DND-41 (cell line): ENCODE measurements at places on chromosomes 1 and 21.

- no peak for DNase-seq
Observed at GRCh38 chr1:94438692-94439276, 20.6 kb downstream of the ABCD3 start.

DNA sequence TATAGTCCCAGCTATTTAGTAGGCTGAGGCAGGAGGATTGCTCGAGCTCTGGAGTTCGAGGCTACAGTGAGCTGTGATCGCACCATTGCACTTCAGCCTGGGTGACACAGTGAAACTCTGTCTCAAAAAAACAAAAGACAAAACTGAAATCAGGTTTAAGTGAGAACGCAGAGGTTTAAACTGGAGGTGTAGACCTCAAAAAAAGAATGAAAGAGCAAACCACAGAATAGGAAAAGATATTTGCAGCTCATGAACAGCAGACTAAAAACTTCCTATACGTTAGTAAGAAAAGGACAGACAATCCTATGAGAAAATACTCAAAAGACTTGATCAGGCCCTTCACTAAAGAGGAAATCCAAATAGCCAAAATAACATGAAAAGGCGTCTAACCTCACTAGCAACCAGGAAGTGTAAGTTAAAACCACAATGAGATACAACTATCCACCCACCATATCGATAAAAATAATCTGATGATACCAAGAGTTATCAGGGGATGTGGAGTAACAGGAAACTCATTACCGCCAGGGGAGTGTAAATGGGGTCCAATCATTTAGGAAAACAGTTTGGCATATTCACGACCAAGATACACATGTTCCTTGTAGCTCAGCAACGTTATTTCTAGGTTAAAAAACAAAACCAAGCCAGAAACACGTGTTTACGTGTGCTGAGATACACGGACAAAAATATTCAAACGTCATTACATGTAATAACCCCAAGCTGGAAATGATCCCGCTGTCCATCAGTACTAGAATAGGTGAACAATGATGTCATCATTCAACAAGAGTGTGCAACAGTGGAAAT is 9.8 kb downstream of the TNFRSF9 start:
- DNase-seq = no peak

- no peak for DNase-seq
Observed at GRCh38 chr1:29708796-29709703, 472.7 kb downstream of the PTPRU start.

DNA sequence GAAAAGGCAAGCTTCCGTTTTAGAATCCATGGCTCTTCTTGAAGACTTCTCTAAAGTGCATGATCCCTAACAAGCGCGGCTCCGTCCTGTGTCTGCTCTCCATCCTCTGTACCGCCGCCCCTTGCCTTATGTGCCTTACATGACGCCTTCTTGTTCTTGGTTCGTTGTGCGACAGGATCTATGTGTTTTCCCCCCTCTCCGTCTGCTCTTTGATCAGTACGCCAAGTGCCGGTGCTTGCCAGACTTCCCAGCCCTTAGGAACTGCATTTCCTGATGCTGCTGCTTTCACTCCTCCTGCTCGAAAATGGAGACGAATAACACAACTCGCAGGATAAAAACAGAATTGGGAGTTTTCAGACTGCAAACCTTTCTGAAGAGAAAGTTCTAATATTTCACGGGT is 13.1 kb downstream of the NDUFV3 start:
- DNase-seq = no peak

DNA sequence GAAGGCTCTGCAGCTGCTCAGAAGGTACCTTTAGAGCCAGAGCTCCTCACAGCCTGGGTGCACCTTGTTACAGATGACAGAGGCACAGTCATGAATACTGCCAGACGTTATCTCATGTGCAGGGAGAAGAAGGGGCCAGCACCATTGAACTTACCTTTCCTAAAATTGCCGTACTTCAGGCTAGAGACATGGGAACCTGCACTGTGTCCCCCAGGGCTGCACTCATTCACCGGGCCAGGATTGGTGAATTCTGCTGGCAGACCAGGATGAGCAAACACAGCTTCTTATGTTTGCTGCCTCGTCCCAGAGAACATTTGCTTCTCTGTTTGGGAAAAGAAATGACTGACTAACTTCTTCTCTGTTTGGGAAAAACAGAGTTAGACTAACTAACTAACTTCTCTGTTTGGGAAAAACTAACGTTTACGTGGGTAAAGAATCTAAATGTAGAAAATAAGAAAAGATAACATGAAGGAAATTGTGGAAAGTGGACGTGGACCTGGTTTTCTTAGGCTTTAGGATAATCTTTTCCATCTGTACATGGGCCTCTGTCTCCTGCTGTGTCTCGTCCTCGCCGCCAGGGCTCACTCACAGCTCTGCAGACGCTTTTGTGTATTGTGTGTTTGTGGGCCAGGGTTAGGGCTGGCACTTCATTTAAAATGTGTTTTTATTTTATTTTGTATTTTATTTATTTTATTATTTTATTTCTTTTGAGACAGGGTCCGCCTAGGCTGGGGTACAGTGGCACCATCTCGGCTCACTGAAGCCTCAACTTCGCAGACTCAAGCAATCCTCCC is 9.9 kb downstream of the OBSCN start:
- no peak for DNase-seq

DNA sequence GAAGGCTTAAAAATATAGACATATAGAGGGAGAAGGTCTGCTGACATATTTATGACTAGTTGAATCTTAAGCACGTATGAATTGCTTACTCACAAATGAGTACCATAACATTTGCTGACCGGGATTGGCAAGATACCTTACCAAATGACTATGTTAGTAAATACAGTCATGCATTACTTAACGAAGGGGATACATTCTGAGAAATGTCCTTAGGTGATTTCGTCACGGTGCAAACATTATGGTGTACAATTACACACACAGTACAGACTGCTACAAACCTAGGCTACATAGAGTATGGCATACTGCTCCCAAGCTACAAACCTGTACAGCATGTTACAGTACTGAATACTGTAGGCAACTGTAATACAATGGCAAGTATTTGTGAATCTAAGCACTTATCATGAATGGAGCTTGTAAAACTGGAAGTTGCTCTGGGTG is 19.4 kb upstream of the UBE2U start:
- DNase-seq = no peak

GRCh38 chr1:109148987-109149561 is 35.2 kb downstream of the ELAPOR1 start:
- no peak for DNase-seq

DNA sequence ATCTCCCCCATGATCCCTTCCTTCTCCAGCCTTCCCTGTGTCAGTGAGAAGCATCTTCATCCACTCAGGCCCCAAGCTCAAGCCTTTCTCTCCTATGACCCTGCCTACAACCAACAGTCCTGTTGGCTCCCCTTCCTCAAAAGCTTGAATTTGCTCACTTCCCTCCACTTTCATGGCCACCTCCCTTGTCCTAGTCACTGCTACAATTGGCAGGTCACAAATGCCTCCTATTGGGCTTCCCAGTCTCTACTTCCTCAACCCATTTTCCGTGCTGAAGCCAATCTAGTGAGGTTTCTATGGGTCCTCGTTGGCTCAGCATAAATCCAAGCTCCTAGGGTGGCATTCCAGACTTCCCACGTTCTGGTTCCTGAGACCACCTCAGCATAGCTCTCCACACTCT is 40.2 kb upstream of the SLC6A9 start:
- no peak for DNase-seq

DNA sequence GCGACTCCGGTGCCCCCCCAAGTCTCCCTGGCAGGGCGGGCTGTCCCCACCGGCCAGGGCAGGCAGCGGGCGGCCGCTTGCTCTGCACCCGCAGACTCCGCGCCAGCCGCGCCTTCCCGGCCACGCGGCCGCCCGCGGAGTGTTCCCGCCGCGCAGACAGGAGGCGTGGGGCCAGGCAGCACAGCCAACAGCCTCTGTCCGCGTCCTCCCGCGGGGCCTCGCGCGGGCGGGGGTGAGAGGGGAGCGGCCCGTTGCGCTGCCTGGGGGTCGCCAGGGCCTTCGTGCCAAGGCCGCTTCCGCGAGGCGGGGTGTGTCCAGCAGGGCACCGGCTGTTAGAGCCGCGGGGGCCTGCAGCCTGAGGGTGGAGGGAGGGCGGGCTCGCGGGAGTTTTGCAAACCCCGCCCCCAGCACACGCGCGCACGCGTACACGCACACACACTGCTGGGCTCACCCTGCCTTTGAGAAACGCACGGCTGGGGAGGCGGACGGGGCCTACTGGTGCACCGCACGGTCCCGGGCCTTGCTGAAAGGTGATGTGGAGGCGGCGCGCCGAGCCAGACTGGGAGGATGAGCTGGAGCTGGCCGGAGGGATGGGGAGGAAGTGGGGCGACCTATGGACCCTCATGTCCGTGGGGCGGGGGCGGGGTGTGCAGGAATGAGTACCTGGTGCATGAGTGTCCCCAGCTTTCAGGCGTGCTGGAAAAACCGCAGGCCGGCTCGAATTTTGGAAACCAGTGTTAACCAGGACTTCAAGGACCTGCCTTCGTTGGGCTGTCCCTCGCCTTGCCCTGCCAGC is 41.5 kb downstream of the KIAA1614 start:
- no peak for DNase-seq

DNA sequence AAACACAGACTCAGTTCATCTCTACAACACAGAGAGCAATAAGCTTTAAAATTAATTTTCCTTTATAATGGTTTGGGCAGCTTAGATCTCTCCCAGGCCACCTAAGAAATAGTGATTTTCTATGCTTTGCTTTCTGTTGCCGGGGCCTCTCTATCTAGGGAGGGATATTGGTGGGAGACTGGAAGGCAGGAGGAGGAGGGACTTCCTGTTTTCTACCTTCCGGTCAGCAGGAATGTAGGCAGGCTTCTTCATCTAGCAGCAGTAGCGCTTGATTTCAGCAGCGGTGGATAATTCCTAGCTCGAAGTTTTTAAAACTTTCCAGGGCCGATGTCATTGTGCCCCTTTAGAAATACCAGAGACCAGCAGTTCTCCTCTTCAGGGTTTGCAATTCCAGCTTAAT is 5.1 kb upstream of the DESI2 start:
- no peak for DNase-seq

- DNase-seq = no peak
Observed at GRCh38 chr1:3002349-3003038, 18.8 kb upstream of the ACTRT2 start.

DNA sequence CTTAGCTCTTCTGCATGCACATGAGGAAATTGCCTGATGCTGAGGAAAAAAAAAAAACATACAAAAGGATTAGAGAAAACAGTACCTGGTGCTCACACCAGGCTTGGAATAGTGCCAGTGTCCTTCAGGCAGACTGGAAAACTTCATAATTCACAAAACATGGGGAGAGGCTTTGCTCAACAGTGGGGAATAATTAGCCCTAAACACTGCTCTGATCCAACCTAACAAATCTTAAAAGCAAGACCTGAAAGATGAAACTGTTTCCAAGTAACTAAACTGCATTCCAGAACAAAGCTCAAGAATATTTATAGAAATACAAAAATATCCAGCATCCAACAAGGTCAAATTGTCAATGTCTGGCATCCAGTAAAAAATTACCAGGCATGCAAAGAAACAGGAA is 124.8 kb downstream of the AK5 start:
- DNase-seq = no peak

DNA sequence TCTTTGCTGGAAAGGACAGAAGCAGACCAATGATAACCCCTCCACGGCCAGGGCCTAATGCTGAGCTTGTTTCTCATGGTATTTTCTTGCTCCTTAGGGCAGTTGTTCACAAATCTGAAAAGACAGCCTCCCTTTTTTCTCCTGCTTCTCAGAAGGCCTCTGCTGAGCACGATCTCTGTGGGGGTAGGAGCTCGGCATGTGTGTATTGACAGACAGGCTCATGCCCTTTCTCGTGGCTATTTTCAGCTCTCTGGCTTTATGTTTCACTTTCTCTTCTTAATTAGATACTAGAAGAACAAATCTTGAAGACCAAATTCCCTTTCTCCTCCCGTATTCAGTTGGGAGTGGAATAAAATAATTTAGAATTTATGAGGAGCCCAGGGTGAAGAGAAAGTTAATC is 768 bp upstream of the RIIAD1 start:
- no peak for DNase-seq

- DNase-seq = no peak
Observed at GRCh38 chr1:92804721-92805201, 19.9 kb upstream of the EVI5 start.

- no peak for DNase-seq
Observed at GRCh38 chr1:17235135-17235885, 13.6 kb upstream of the PADI3 start.

- no peak for DNase-seq
Observed at GRCh38 chr1:28314547-28314941, 14.3 kb upstream of the MED18 start.

DNA sequence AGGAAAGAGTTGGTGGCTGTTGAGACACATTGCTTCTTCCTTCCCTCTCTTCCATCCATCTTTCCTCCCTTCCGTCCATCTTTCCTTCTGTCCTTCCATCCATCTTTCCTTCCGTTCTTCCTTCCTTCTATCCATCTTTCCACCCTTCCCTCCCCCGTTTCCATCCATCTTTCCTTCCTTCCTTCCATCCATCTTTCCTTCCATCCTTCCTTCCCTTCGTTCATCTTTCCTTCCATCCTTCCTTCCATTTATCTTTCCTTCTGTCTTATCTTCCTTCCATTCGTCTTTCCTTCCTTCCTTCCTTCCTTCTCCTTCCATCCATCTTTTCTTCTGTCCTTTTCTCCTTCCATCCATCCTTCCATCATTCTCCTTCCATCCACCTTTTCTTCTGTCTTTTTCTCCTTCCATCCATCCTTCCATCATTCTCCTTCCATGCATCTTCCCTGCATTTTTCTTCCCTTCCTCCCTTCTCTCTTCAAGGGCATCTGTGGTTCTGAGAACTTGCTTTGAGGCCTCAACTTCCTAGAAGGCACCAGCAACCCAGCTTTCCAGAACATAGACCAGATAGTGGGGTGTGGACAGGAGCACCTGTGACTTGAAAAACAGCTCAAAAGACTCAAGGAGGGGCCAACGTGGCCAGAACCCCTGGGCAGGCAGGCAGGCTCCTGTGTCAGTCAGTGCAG is 48.9 kb upstream of the SELENON start:
- DNase-seq = no peak

GRCh38 chr1:101314244-101314643 is 77.4 kb downstream of the S1PR1 start:
- no peak for DNase-seq

GRCh38 chr21:40563900-40564299 is 283.1 kb downstream of the DSCAM start:
- DNase-seq = no peak

GRCh38 chr1:31834501-31834900 is 18.7 kb upstream of the SPOCD1 start:
- no peak for DNase-seq

DNA sequence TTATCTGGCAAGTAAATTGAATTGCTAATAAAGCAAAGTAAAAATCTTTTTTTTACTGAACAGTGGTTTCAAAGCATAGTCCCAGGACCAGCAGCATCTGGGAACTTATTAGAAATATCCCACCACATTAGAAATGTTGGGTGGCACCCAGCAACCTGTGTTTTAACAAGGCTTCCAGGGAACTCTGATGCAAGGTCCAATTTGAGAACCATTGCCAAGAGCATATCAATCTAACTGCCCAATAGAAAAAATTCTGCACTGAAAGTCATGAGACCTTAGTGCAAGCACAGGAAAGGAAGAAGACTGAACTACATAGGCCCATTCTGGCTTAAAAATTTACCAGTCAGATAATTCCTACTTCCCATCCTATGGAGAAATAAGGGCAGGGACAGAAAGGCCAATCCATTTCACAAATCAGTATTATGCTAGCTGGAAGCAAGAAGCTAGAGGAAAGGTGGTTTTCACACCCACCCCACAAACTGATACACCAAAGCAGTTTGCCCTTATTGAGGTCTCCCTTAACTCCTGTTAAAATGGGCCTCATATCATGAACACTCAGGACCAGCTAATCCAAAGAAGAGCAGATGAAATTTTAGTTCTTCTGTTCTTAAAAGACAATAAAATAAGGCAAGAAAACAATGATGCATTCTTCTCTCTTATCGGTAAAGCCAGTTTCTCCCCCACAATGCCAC is 17.5 kb upstream of the C1orf105 start:
- DNase-seq = no peak
